ENCODE measurements at places on chromosomes 3 and 15.

DNA sequence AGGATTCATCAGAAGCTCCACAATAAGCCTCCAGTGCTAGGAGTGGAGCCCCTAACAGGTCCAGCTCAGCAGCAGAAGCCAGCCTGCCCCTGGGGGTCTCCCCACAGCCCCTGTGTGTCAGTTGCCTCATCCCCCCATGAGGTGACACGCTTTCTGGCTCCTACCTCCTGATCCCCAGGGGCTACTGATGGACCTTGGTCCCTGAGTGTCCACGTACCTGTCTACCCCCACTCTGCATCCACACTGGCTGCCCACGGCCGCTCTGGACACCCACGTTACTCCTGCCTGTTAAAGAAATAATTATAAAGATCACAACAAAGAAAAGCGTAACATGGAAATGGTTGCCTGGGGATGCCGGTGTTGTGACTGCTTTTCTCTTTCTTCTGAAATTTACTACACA, 143.1 kb downstream of the CHSY1 start:
- H3K27me3 ChIP-seq: no peaks in the 10 kb centered on the region
- peaks cover 14% of the 10 kb centered on the region for H3K4me1 ChIP-seq
- no peak overlapping the region for H3K27ac ChIP-seq

DNA sequence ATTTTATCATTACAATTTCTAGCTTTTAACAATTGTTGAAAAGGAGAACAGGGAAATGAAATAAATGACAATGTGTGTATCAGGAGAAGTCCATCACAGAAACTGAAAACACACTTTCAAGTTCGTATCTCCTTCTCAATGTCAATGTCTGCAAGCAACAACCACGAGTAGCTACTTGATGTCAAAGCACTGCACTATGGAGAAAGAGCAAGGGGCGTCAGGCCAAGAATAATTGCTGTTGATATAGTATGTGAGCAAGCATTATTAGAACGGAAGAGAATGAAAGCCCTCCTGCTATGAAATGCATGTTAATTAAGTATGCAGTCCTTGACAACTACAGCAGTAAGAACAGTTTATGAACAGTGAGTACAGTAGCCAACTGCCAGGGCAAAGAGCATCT, 1250.1 kb downstream of the ZPLD1 start:
- H3K27me3 ChIP-seq: no peaks in the 10 kb centered on the region
- DNase-seq: no peak
- no peak overlapping the region for H3K27ac ChIP-seq
- no peak overlapping the region for H3K4me3 ChIP-seq

- no peaks in the 10 kb centered on the region for H3K27me3 ChIP-seq
- DNase-seq: no peak
- H3K27ac ChIP-seq: no peak overlapping the region
These were observed 1.7 kb downstream of the P2RY14 start for GRCh38 chr3:151276687-151277042.

- DNase-seq: peak; percentile 27
- H3K4me1 ChIP-seq: no peaks in the 10 kb centered on the region
- no peaks in the 10 kb centered on the region for H3K27me3 ChIP-seq
- no peak overlapping the region for H3K27ac ChIP-seq
- H3K4me3 ChIP-seq: no peak overlapping the region
These were observed 46.8 kb downstream of the KBTBD8 start for GRCh38 chr3:67044955-67045354.

DNA sequence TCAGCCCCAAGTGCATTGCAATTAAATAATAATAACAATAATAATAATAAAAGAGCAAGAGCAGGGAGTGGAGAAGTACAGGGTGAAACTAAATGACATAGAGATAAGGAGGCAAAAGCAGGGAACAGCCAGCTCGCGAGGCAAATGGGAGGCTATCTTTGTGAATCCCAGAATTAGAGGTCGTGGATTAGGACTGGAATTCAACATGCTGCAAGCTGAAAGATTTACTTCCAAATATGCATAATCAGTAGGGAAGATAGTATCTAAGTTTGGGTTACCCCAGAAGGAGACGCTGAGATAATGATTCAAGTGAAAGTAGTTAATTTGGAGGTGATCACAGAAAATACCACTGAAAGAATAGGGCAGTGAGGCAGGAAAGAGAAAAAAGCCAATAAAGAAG, 119.4 kb upstream of the UBE2E2 start:
- H3K27me3 ChIP-seq: no peaks in the 10 kb centered on the region
- H3K4me1 ChIP-seq: no peaks in the 10 kb centered on the region
- H3K36me3 ChIP-seq: no peaks in the 10 kb centered on the region
- no peak for DNase-seq
- H3K27ac ChIP-seq: no peak overlapping the region

GRCh38 chr3:197504641-197505121, 51.1 kb downstream of the BDH1 start:
- DNase-seq: no peak
- H3K4me3 ChIP-seq: no peak overlapping the region
- H3K36me3 ChIP-seq: no peaks in the 10 kb centered on the region
- H3K4me1 ChIP-seq: peaks cover 8% of the 10 kb centered on the region
- no peaks in the 10 kb centered on the region for H3K27me3 ChIP-seq

DNA sequence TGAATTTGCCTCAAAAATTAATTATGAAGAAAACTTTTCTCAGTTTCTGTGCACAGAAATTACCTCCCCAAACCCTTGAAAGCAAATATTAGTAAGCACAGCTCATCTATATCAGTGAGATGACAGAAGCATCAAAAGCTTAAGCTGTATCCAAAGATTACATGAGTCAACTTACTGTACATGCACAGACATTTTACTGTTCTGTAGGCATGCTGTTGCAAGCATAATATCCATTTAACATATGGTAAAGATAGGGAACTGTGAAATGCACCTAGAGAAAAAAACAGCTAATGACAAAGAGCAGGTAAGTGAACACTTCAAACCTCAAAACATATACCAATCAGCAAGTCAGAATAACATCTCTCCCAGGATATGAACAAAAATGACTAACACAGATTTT, 20.9 kb downstream of the SHOX2 start:
- H3K27ac ChIP-seq: no peak overlapping the region
- DNase-seq: no peak
- no peak overlapping the region for H3K4me3 ChIP-seq
- no peaks in the 10 kb centered on the region for H3K4me1 ChIP-seq

GRCh38 chr3:114587986-114588385, 294.2 kb downstream of the TIGIT start:
- H3K36me3 ChIP-seq: no peaks in the 10 kb centered on the region
- no peak overlapping the region for H3K4me3 ChIP-seq
- H3K27me3 ChIP-seq: no peaks in the 10 kb centered on the region
- H3K4me1 ChIP-seq: no peaks in the 10 kb centered on the region
- DNase-seq: no peak

DNA sequence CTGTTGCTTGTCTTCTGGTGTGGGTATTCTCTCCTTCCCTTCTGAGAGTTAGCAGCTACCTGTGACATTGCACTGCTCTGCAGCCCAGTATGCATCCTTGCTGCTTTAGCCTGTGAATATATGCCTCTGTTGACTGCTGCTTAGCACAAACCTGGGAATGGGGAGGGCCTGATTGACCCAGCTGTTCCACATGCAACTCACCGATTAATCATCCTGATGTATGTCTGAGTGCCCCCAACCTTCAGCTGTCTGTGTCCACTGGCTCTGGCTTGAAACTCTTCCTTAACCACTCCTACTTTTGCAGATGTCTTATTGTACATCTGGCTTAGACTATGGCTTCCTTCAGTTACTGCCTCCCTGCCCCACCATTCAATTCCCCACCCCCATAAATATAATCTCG, 119.1 kb downstream of the RASA2 start:
- no peak overlapping the region for H3K4me3 ChIP-seq
- H3K27me3 ChIP-seq: no peaks in the 10 kb centered on the region
- peaks cover 8% of the 10 kb centered on the region for H3K36me3 ChIP-seq
- H3K27ac ChIP-seq: no peak overlapping the region
- H3K4me1 ChIP-seq: no peaks in the 10 kb centered on the region

DNA sequence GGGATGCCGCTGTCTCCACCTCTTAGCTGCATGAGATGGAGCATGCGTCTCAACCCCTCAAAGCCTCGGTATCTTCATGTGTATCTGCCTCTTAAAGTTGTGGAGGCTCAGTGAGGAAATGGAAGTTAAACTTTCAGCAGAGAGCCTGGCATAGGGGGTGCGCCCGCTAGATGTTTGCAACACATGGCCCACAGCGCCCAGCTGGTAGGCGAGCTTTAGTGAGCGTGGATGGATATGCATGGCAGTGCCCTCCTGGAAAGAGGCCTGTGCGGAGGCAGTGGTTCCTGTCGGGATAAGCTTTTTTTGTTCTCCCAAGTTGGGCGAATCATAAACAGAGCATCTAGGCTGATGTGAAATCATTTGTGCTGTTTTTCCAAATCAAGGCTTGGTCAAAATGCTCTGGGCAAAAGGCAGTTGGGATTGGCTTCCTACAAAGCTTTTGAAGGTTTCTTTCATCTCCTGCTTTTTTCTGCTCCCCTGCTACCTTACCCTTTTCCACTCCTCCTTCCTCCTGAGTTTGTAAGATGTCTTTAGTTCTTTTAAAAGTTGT, 272.4 kb upstream of the TPM1 start:
- peaks cover 14% of the 10 kb centered on the region for H3K4me1 ChIP-seq
- peaks cover 8% of the 10 kb centered on the region for H3K36me3 ChIP-seq
- H3K4me3 ChIP-seq: no peak overlapping the region
- DNase-seq: no peak

- H3K27ac ChIP-seq: no peak overlapping the region
- DNase-seq: peak; percentile 37
- no peaks in the 10 kb centered on the region for H3K4me1 ChIP-seq
- no peaks in the 10 kb centered on the region for H3K27me3 ChIP-seq
These were observed 58.1 kb downstream of the RSRC1 start for GRCh38 chr3:158167737-158168557.

GRCh38 chr15:70863450-70864218, 9.7 kb upstream of the LARP6 start:
- H3K36me3 ChIP-seq: no peaks in the 10 kb centered on the region
- no peak overlapping the region for H3K4me3 ChIP-seq
- no peaks in the 10 kb centered on the region for H3K27me3 ChIP-seq
- peaks cover 11% of the 10 kb centered on the region for H3K4me1 ChIP-seq
- H3K27ac ChIP-seq: peak overlapping the region; percentile 21
- no peak for DNase-seq

GRCh38 chr3:37173806-37174205, 576 bp downstream of the LRRFIP2 start:
- no peaks in the 10 kb centered on the region for H3K27me3 ChIP-seq
- peaks cover 4% of the 10 kb centered on the region for H3K36me3 ChIP-seq
- H3K27ac ChIP-seq: no peak overlapping the region
- no peak overlapping the region for H3K4me3 ChIP-seq
- no peaks in the 10 kb centered on the region for H3K4me1 ChIP-seq

DNA sequence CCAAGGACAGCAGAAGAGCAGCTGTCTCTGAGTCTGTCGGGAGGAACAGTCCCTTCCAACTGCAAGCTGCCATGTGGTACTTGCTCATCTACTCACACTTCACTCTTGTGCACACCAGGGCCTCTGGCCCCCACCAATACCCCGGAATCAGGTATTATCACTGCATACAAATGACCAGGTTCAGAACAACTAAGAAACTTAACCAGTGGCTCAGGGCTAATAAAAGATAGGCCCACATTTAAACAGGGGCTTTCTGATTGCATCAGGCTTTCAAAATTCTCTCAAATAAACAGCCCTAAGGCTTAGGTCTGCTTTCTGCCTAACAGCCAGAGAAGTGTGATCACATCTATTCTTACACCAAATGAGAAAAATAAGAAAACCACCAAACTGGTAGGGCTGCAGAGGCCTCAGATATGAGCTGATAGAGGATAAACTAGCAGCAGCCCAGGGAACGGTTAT, 20.7 kb downstream of the CCDC12 start:
- peaks cover 37% of the 10 kb centered on the region for H3K4me1 ChIP-seq
- no peak overlapping the region for H3K27ac ChIP-seq
- DNase-seq: no peak

DNA sequence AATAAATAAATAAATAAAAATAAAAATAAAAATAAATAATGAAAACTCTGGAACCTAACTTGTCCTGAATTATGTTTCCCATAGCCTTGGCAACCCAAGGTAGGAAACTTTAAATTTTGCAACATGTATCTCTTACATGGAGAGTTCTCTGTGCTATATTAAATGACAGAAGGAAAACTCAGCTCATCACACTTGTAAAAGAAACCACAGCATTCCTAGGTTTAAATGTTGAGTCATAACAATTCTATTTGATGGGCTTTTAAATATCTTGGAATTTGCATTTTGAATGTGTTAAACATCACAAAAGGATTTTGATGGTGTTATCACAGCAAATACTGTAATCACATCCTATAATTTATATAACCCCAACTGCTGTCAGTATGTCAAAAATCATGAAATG, 144.2 kb downstream of the LRTM1 start:
- no peak for DNase-seq
- H3K36me3 ChIP-seq: no peaks in the 10 kb centered on the region
- no peaks in the 10 kb centered on the region for H3K27me3 ChIP-seq
- no peaks in the 10 kb centered on the region for H3K4me1 ChIP-seq
- no peak overlapping the region for H3K4me3 ChIP-seq

GRCh38 chr3:25870452-25870851, 80.6 kb downstream of the OXSM start:
- no peaks in the 10 kb centered on the region for H3K36me3 ChIP-seq
- no peaks in the 10 kb centered on the region for H3K27me3 ChIP-seq
- H3K4me1 ChIP-seq: no peaks in the 10 kb centered on the region
- H3K27ac ChIP-seq: no peak overlapping the region
- no peak overlapping the region for H3K4me3 ChIP-seq

DNA sequence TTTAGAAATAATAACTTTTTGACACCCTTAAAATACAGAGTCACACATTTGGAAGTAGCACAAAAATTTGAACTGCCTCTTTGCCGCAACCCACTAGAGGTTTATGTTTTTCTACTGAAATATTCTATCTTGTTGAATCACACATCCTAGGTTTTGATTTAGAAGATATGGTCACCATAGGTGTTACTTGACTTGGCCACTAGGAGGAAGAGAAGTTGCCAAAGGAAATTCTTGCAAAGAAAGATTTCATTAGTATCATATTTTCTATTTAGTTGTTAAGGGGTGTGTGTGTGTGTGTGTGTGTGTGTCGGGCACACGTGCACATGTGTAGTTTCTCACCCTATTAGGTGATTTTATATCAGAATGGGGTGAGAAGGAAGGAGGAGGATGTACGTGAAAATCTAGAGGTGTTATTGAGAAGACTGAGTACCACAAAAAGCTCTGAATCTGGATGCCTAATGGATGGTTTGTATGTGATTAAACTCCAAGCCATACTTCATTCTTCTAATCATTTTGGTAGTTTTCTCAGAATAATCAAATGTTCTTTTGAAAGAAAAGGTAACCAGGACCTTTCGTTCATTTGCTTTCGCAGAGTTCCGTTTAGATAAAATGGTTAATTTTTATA, 31.5 kb downstream of the ZFAND6 start:
- no peaks in the 10 kb centered on the region for H3K4me1 ChIP-seq
- no peak overlapping the region for H3K4me3 ChIP-seq
- no peak overlapping the region for H3K27ac ChIP-seq

DNA sequence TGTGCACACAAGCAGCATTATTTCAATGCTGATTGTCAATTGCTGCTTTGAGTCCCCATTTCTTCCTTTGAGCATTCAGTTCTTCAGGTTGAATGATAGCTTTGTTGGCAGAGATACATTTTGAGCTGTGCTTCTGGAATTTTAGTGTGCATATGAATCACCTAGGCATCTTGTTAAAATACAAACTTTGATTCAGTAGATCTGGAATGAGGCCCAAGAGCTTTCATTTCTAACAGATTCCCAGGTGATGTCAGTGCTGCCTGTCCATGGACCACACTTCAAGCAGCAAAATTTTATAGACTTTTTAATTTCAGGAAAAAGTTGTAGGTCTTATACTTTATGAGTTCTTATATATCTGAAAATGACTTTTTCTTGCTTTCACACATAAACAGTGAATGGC, 131.1 kb downstream of the ADAMTSL3 start:
- no peak overlapping the region for H3K4me3 ChIP-seq
- H3K36me3 ChIP-seq: no peaks in the 10 kb centered on the region
- no peak for DNase-seq
- H3K27me3 ChIP-seq: no peaks in the 10 kb centered on the region
- H3K27ac ChIP-seq: no peak overlapping the region
